ENCODE measurements at places on chromosomes 7 and 10.
A peak's percentile ranks its signal among the peaks of the same experiment; 100 is the strongest.

GRCh38 chr7:138781004-138781403 is 16.8 kb upstream of the TMEM213 start:
- DNase-seq, result no peak

GRCh38 chr7:134763960-134764359 is 15.5 kb upstream of the CALD1 start:
- no peak for DNase-seq

- peak; percentile 10 for DNase-seq
These were observed 995 bp upstream of the INPP5F start for GRCh38 chr10:119724593-119725516.

- peak; percentile 42 for DNase-seq
These were observed 767 bp downstream of the EIF4EBP2 start for GRCh38 chr10:70404787-70405036.

DNA sequence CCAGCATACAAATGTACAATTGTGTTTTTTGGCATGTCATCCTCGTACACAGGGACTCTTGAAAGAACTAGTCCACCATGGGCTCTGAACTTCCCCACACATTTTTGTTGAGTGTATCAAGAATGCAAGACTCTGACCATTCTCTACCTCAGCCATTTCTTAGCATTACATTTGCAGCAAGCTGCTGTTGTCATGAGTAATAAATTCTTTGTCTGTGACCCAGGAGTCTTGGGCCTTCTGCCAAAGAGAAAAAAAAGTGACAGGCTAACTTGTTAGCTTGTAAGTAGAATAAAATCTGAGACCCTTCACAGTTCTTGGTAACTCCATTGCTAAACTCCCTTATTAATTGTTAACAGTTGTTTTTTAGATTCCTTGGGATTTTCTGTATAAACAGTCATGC is 542.3 kb upstream of the MBL2 start:
- DNase-seq, result peak; percentile 62

DNA sequence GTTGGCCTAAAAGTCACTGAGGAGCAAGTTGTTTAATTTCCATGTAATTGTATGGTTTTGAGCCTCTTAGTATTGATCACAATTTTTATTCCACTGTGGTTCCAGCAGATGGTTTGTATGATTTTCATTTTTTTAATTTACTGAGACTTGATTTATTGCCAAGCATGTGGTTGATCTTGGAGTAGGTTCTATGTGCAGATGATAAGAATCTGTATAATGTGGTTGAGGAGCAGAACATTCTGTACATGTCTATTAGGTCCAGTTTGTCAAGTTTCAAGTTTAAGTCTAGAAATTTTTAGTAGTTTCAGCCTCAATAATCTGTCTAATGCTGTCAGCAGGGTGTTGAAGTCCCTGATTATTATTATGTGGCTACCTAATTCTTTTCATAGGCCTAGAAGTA is 22.7 kb upstream of the ZWINT start:
- DNase-seq, result no peak

GRCh38 chr10:11424456-11425295 is 186.8 kb downstream of the USP6NL start:
- DNase-seq, result peak; percentile 45

DNA sequence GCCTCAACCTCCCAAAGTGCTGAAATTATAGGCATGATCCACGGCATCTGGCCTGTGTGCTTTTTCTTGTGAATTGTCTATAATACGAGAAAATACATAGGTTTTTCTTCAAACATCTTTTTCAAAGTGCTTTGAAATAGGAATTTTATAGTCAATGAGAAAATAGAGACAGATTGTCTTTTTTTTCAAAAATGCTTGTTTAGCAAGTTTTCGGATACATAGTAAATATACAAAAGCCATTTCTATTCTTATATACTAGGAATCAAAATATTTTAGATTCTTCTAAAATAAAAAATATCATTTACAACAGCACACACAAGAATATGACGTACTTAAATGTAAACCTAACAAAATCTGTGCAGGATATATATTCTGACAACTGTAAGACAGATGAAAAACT is 1.6 kb upstream of the LYZL2 start:
- DNase-seq, result no peak

DNA sequence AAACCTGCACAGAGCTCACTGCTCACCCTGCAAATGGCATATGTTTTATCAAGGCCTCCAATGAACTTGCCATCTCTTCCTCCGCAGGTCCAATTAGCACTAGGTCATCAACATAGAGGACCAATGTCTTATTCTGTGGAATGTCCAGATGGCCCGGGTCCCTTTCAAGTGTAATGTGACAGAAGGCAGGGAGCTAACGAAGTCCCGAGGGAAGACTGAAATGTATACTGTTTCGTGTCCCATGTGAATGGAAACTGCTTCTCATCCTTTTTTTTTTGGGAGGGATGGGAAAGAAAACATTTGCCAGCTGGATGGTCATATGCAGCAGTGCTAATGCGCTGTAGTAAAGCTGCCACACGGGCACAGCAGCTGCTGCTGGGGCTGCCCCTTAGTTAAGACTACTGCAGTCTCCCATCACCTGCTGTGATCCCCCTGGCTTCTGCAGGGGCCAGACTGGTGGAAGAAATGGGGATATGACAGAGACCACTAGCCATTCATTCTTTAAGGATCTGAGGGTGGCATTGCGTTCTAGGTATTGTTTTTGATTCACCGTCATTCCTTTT is 61.7 kb upstream of the CCNY start:
- DNase-seq, result no peak

GRCh38 chr10:74234569-74234968 is 83.5 kb downstream of the ADK start:
- DNase-seq, result peak; percentile 21
